Endodermal cell (in vitro differentiated cells): ENCODE measurements at places on chromosomes 2 and 18. TPM values are rescaled to one million over a fixed set of nuclear protein-coding genes. Genes with fewer than 3 reads are reported as not detected.

GRCh38 chr2:239674981-239675825 lies 274.4 kb upstream of the HDAC4 start:
- no peak overlapping the region for H3K4me3 ChIP-seq
- no peaks in the 10 kb centered on the region for H3K36me3 ChIP-seq
- peak; percentile 26 for DNase-seq
- H3K4me1 ChIP-seq: no peaks in the 10 kb centered on the region
- no peaks in the 10 kb centered on the region for H3K27me3 ChIP-seq

- no peak overlapping the region for H3K27ac ChIP-seq
- no peak for DNase-seq
- H3K27me3 ChIP-seq: peaks cover 9% of the 10 kb centered on the region
- H3K4me3 ChIP-seq: no peak overlapping the region
- no peaks in the 10 kb centered on the region for H3K36me3 ChIP-seq
Measured at GRCh38 chr2:46134531-46135227, 162.5 kb upstream of the EPAS1 start.

DNA sequence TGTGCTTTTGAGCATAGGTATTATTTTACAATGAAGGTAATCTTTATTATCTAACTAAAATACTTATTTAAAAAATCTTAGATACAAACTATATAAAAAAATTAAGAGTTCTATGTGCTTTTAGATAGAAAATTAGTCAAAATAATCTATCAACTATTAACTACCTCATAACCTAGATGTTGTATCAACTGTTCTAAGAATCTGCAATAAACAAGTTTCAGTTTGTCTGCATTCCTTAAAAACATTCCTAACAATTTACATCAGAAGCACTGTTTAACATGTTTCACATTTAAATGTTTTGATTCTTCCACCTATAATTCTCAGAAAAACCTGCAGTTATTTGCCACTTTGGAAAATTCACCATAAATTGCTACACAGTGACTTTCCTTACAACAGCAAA lies 33.3 kb downstream of the NDUFS1 start:
- no peak for DNase-seq
- no peaks in the 10 kb centered on the region for H3K4me1 ChIP-seq
- peaks cover 82% of the 10 kb centered on the region for H3K36me3 ChIP-seq
- H3K4me3 ChIP-seq: no peak overlapping the region

GRCh38 chr18:48884771-48885170 lies 66.0 kb downstream of the SMAD7 start:
- peaks cover 5% of the 10 kb centered on the region for H3K4me1 ChIP-seq
- H3K4me3 ChIP-seq: no peak overlapping the region
- no peak overlapping the region for H3K27ac ChIP-seq

DNA sequence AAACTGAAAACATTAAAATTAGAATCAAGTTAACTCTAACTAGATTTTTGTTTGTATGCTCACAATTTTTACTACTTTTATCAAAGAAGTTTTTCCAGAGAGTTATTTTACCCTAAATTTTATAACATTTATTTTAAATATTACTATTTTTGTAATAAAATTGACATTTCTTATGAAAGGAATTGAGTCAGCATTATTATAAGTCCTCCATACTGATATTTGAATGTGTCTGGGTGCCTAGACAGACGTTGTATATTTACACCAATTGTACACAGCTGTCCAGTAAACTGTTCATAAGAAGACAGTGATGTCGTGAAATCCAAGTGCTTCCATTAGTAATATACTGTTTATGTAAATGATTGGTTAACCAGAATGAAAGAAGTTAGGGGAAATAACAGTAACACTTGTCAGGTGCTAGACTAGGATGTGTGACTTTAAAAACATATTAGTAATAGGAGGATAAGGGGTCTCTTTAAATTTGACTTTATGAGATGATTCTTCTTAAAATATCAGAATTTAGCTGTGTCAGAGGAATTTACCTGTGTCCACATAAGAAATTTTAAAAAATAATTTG lies 73.7 kb downstream of the TANK start:
- H3K36me3 ChIP-seq: peaks cover 8% of the 10 kb centered on the region
- H3K27me3 ChIP-seq: no peaks in the 10 kb centered on the region
- H3K4me3 ChIP-seq: no peak overlapping the region

DNA sequence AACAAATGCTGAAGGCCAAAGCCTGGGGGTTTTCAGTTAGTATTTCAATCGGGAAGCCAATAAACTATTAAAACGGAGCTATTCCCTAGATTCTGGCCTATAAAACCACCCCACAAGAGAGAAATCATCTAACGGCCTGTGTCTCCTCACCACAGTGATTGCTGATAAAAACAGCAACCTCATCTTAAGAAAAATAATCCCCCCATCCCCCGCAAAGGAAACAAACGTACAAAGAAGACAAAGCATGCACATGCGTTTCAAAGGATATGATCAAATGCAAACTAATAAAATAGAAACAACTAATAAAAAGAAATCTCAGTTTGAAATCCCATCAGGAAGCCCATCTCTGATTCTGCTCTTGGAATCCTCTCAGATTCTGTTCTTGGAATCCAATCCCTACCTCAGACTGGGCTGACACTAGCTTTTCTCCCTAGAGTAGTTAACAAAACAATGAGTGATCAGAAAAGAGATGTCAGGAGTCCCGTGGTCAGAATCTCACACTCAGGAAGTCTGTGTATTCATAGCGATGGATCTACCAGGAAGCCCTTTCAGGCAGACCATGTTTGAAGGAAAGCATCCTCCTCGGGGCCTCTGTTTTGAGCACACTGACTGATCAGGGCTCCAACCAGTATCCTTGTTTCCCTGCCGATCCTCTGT lies 150.7 kb downstream of the THADA start:
- H3K4me3 ChIP-seq: no peak overlapping the region
- no peak for DNase-seq
- peaks cover 19% of the 10 kb centered on the region for H3K4me1 ChIP-seq
- H3K27ac ChIP-seq: peak overlapping the region; percentile 11

DNA sequence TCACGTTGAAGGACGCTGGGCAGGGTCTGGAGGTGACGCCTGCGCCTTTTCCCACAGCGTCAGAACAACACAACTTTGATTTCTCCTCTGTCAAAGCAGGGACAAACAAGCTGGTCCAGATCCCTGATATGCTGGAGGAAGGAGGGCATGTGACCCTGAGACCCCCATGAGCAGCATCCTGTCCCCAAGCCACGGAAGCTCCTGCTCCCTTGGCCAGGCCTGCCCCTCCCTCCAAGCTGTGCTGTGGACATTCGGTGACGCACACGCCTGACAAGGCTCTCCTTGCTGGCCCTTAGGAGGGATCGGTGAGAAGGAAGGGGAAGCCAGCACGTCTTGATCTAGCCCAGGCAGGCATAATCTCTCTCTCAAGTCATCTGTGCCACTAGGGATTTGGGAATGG lies 11.3 kb downstream of the MLPH start:
- DNase-seq: no peak
- no peak overlapping the region for H3K4me3 ChIP-seq
- no peak overlapping the region for H3K27ac ChIP-seq
- no peaks in the 10 kb centered on the region for H3K36me3 ChIP-seq
- no peaks in the 10 kb centered on the region for H3K27me3 ChIP-seq

GRCh38 chr2:113877711-113878598 lies 11.9 kb upstream of the ACTR3 start:
- no peak for DNase-seq
- H3K4me3 ChIP-seq: no peak overlapping the region
- H3K36me3 ChIP-seq: no peaks in the 10 kb centered on the region

DNA sequence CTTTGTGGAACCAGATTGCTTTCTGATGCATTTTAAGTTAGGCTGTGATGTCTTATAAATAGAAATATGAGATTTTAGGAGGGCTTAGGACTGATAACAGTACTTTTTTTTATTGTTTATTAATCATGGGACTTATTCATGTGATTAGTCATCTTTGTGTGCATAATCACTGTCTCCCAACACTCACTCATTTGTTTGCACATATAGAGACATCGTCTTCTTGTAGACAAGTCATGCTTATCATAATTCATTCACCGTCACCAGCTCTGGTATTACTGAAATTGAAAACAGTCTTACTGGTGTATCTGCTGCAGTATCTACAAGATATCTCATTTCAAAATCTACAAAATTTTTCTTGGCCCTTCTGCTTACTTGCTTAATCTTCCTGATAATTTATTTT lies 45.8 kb downstream of the WDR7 start:
- DNase-seq: no peak
- H3K27ac ChIP-seq: no peak overlapping the region
- no peaks in the 10 kb centered on the region for H3K27me3 ChIP-seq
- no peak overlapping the region for H3K4me3 ChIP-seq
- H3K4me1 ChIP-seq: no peaks in the 10 kb centered on the region
- no peaks in the 10 kb centered on the region for H3K36me3 ChIP-seq

DNA sequence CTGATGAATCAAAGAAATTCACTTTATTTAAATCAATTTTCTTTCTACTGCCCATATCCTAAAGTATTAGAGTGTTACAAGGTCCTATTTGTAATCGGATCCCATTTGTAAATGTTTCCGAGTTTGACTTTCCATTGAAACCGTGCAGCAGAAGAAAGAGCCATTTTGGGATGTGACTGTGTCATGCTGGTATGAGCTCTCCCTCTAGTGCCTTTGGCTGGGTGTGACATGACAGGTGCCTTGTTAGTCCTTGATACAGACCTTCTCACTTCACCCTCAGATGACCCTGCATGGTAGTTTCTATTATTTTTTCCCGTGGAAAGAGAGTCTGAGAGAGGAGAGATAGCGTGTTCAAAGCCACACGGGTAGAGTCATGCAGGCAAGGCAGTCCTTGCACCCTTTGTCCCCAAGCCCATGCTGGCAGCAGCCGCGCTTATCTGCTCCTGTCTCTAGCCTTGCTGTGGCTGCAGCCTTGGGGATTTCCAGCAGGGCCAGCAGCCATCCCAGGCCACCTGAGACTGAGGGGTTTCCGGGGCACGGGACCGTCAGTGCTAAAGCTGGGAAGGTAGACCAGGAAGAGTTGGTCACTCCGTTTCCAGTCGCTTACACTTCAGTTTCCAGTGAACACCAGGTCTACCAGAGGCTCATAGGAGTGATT lies 21.4 kb downstream of the CHMP1B start:
- no peaks in the 10 kb centered on the region for H3K27me3 ChIP-seq
- no peaks in the 10 kb centered on the region for H3K4me1 ChIP-seq
- peak; percentile 58 for DNase-seq
- H3K27ac ChIP-seq: no peak overlapping the region
- peaks cover 64% of the 10 kb centered on the region for H3K36me3 ChIP-seq

GRCh38 chr2:58268685-58269084 lies 27.6 kb upstream of the FANCL start:
- no peak overlapping the region for H3K4me3 ChIP-seq
- H3K27ac ChIP-seq: no peak overlapping the region
- H3K36me3 ChIP-seq: no peaks in the 10 kb centered on the region
- DNase-seq: no peak
- H3K27me3 ChIP-seq: no peaks in the 10 kb centered on the region

GRCh38 chr2:175022923-175023322 lies 17.7 kb upstream of the CHN1 start:
- no peak overlapping the region for H3K4me3 ChIP-seq
- H3K36me3 ChIP-seq: no peaks in the 10 kb centered on the region
- no peaks in the 10 kb centered on the region for H3K4me1 ChIP-seq
- H3K27ac ChIP-seq: no peak overlapping the region

- no peak for DNase-seq
- no peaks in the 10 kb centered on the region for H3K36me3 ChIP-seq
- H3K4me3 ChIP-seq: no peak overlapping the region
- no peaks in the 10 kb centered on the region for H3K4me1 ChIP-seq
- H3K27ac ChIP-seq: no peak overlapping the region
Measured at GRCh38 chr18:68449292-68449691, 265.6 kb downstream of the TMX3 start.

DNA sequence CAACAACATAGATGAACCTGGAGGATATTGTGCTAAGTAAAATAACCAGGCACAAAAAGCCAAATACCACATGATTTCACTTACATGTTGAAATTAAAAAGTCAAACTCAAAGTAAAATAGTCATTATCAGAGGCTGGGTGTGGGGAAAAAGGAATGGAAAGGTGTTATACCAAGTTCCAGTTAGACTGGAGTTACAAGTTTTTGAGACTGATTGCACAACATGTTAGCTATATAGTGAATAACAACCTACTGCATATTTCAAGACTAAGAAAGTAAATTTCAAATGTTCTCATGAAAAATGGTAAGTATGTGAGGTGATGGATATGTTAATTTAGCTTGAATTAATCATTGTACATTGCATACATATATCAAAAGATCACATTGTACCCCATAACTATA lies 116.8 kb upstream of the HNMT start:
- DNase-seq: no peak
- H3K27ac ChIP-seq: no peak overlapping the region
- no peaks in the 10 kb centered on the region for H3K4me1 ChIP-seq
- no peaks in the 10 kb centered on the region for H3K36me3 ChIP-seq
- no peak overlapping the region for H3K4me3 ChIP-seq

- H3K4me1 ChIP-seq: no peaks in the 10 kb centered on the region
- peaks cover 12% of the 10 kb centered on the region for H3K27me3 ChIP-seq
Measured at GRCh38 chr2:240815761-240816583, 4.0 kb downstream of the KIF1A start.

The EMILIN1 gene
- 2.1 and 2.5 TPM in 2 replicates for total RNA-seq

The SOX11 gene
- 29.6 to 50.6 TPM (median 48.9 TPM) in 3 replicates for total RNA-seq

The G6PC2 gene
- total RNA-seq: not detected in 2 replicates

The SERPINB8 gene
- 0.86 and 1.2 TPM in 2 replicates for total RNA-seq

The MBOAT2 gene
- 51.0 to 63.5 TPM (median 57.0 TPM) in 3 replicates for total RNA-seq

The UPP2 gene
- total RNA-seq: not detected in 2 replicates

The GDF7 gene
- 0.02 to 0.07 TPM (median 0.06 TPM) in 3 replicates for total RNA-seq

The C2orf15 gene
- total RNA-seq: 3.1 and 4.3 TPM in 2 replicates
